ENCODE measurements at places on chromosomes 11 and 22.

GRCh38 chr11:116696381-116696941, 76.3 kb downstream of the BUD13 start:
- no peak for DNase-seq

- DNase-seq = no peak
Measured at GRCh38 chr11:103903621-103904323, 132.7 kb upstream of the DDI1 start.

GRCh38 chr11:134587345-134587744, 175.3 kb upstream of the B3GAT1 start:
- no peak for DNase-seq

DNA sequence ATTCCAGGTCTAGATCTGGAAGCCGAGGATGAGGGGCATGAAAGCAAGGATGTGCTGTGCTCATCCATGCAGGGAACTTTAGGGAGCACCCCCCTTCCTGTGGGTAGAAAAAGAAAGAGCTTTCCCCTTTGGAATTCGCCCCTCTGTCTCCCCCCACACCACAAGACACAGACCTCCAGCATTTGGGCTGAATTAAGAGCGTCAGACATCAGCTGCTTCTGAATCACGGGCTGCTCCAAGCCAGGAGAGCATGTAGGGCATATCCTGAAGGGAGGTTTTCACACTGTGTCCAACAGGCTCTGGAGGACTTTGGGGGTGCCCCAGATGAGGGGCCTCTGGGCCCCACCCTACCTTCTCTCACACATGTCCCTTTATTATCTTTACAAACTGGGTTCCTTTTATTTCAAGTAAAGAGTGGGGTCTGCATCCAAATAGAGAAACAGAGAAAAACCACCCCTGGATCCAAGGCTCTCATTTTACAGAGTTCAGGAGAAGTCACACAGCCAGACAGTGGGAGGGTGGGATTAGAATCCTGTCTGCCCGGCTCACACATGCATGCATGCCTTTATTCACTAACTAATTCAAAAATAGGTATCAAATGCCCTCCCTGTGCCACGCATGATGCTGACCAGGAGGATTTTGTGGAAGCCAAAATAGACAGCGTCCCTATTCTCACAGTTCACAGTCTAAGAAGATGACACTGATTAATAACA, 52.8 kb downstream of the LRRC32 start:
- peak; percentile 13 for DNase-seq

DNA sequence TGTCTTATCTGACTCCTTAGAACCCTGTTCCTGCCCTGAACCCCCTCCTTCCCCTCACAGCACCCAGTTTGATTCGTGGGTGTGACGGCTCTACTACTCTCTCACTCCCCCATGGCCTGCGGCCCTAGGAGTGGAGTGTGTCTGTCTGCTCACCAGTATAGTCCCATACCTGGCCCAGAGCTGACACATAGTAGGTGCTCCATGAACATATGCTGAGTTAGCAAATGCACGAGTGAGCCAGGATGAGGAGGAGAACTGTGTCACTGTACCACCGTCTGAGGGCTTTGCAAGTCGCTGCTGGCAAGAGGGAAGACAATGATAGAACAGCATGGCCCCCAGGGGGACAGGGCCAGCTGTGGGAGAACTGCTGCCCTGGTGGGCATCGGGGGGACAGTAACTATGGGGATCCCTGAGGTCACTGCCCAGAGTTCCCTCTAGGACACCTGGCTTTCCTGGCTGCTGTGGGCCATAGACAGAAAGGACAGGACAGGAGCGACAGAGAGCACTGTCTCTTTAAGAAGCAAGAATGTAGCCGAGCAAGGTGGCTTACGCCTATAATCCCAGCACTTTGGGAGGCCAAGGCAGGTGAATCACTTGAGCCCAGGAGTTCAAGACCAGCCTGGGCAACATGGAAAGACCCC, 19.2 kb upstream of the KIAA0930 start:
- DNase-seq = no peak

GRCh38 chr22:42661985-42662831, 13.0 kb upstream of the CYB5R3 start:
- DNase-seq = peak; percentile 60

DNA sequence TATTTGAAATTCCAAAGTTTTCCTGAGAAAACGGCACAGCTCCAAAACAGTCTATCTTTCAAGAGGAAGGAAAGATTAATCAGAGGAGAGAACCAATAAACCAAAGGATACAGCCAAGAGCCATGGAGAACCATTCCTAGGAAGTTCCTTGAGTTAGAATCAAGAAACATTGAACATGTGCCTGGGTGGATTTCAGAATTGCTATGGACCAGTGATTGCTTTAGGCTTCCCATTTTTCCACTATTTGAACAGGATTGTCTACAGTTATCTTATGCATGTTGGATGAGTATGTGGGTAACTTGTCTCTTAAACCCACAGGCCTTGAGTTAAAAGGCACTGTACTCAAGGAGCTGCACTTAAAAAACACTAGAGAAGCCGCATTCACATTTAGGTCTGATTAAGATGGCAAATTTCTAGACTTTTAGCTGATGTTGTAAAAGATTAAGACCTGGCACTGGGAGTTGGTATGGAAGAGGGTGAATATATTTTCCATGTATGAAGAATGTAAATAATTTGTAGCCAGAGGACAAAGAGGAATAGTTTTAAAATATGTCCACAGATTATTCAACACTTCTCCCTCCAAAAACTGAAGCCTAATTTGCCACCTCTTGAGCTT, 11.2 kb upstream of the DEUP1 start:
- no peak for DNase-seq

DNA sequence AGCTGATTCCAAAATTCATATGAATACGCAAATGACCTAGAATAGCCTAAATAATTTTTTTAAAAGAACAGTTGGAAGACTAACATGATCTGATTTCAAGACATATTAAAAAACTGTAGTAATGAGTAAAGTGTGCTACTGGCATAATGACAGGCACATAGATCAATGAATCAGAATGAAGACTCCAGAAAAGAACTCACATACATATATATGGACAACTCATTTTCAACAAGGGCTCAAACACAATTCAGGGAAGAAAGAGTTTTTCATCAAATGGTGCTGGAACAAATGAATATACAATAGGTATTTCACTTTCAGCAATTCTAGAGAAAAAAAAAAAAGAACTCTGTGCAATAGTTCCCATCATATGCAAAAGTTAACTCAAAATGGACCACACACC, 33.7 kb downstream of the BTBD10 start:
- no peak for DNase-seq

GRCh38 chr11:79160791-79161403, 279.9 kb downstream of the TENM4 start:
- no peak for DNase-seq

DNA sequence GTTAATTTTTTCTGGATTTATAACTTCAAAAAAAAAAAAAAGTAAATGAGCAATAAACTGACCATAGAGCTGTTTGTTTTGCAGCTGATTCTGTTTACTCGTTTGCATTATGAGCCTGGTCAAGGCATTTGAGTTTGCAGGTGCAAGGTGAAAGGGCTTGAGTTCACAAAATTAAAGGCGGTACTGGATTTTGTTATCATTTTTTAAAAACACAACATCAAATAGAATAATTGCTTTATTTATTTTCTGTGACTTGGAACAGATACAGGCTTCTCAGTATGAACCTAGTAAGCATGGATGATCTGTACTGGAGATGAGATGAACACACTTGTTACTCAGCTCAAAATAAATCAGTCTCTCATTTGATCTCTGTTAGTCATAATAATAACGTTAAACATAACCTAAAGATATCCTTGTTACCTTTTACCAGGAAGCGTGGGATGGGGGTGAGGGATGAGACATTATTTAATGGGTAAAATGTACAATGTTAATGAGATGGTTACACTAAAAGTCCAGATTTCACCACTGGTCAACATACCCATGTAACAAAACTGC, 137.8 kb downstream of the LUZP2 start:
- DNase-seq = no peak

DNA sequence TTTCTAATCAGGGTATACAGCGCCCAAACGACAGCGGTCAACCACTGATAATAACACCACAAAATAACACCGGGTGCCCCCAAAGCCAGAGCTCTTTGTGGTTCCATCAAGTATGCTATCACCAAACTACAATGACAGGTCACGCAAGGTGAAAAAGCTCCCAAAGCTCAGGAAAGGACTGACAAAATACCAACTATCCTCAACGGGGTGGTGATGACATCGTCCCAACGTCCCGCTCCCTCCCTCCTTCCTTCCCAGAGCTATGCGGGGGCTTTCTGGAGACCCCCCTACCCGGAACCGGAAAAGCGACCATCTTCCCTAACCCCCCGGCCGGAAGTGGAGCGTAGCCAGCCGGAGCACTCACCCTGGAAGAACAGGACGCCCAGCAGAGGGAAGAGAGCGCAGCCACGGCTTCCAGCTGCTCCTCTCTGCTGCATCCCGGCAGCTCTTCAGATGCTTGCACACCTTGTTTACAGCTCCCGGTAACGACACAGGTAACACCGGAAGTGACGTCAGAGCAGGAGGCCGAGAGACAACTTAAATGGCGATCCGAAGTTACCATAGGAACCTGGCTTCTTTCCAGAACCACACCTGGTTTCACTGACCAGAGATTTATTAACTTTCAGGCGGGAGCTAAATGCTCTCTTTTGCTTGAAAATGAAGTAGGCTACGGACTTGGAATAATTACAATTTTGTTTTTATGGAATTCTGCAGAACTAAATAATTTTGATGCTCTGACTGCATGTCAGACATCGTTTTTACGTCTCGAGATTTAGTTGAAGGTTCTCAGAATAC, at the start of gene MPZL3:
MPZL3 (minus strand) TSS at position 508 of the 795 bp plus-strand sequence; CDS start at position 437, 71 bp downstream.
- peak; percentile 9 for DNase-seq

- DNase-seq = no peak
Measured at GRCh38 chr11:59261150-59261549, 48.4 kb upstream of the MPEG1 start.

DNA sequence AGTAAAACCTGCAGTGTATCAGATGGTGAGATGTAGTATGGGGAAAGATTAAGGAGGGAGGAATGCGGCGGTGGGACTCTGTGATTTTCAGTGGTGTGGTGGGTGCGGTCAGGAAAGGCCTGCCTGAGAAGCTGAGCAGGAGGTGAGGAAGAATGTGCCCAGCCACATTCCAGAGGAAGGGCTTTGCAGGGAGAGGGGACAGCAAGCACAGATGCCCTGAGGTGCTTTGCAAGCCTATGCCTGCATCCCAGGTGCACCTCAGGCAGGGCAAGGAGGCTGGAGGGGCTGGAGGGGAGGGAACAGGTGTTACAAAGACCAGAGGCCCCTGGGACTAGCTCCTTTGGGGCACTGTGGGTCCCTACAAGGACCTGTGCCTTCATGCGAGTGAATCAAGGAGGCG, 42.1 kb downstream of the MYO7A start:
- no peak for DNase-seq

DNA sequence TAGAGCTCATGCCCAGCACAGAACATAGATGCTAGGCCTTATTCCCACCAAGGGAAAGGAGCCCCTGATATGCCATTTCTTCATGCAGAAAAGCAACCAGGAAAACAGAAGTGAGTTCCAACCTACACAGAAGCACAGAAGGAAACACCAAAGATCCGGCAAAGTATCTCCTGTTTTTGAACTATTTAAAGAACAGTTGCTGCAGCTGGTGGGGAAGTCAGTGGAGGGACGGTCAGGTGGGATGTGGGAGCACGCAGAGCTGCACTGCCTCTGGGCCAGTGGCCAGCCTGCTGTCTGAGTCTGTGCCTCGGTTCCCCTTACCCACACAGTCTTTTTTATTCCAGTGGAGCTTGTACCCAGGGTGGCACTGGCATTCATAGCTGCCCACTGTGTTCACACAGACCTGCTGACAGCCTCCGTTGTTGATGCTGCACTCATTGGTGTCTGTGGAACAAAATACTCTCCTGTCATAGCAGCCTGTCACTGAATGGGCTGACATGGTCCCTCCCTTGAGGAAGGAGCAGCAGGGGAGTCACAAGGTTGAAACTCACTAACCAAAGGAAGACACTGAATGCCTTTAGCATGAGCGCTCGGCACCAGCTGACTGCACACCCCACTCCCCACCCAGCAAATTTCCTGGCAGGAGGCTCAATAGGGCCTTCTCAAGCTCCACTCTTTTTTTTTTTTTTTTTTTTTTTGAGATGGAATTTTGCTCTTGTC, 37.9 kb downstream of the SCUBE2 start:
- peak; percentile 51 for DNase-seq

- DNase-seq = no peak
Measured at GRCh38 chr22:27834364-27835185, 33.0 kb upstream of the MN1 start.

- no peak for DNase-seq
Measured at GRCh38 chr22:47287516-47287915, 525.1 kb downstream of the TBC1D22A start.

DNA sequence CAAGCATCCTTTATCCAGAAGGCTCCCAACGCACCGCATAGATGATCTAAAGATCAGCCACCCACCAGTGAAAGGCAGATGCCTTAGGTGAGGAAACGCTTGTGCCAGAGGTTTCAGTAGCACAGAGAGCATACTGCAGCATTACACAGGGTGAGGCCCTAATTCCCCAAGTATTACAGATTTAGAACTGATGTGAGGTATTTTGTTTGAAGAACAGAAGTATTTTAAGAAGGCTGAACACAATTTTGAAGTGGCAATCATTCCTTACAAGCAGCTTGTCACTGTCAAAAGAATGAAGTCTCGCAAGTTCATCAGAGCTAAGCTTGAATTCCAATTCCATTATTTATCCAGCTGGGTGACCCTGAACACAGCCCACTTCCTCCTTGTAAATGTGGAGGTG, 70.0 kb upstream of the FAT3 start:
- DNase-seq = no peak

DNA sequence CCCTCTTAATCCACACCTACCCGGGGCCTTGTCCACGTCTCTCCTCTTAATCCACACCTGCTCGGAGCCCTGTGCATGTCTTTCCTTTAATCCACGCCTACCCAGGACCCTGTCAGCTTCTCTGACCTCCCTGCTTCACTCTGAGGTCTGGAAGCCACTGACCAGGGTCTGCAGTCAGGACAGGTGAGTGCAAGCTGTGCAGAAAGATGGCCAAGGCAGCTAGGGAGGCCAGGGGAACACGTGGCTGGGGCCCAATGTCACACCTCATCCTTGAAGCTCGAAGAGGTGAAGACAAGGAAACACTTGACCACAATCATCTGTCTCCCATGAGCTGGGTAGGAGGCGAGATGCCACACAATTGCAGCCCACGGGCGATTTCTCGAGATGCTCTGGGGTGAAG, 1516.9 kb downstream of the BRD1 start:
- no peak for DNase-seq

- no peak for DNase-seq
Measured at GRCh38 chr22:50078761-50079160, 6.5 kb downstream of the MLC1 start.

- peak; percentile 59 for DNase-seq
Measured at GRCh38 chr11:64252003-64252872, 908 bp downstream of the PLCB3 start.

DNA sequence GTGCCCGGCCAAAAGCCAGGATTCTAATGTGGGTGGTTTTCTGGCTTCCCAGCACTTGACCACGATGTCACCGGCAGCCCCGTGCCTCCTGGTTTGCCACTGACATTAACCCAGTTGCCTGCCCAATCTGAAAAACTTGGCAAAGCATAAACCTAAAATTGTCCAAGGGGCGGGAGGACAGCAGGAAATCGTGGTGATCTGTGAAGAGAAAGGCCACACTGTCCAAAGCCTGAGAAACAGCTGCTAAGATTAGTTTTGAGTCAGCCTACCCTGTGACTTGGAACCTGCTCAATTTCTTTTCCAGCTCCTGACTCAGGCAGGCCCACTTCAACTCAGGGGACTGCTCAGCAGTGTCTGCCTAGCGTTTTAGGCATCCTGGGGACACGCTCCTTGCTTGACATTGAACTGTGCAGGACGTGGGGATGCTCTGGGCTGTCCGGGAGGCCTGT, 8.2 kb upstream of the F2 start:
- peak; percentile 96 for DNase-seq
